Lung (tissue), 17 donors: ENCODE measurements at places on chromosomes 3 and 15. TPM values are rescaled to one million over a fixed set of nuclear protein-coding genes. Genes with fewer than 3 reads are reported as not detected.

EPHA3 gene
- total RNA-seq = 2.5 TPM

SLTM gene
- total RNA-seq = 164 TPM

CLDN16 gene
- total RNA-seq = 2.0 TPM

C3orf80 gene
- total RNA-seq = 0.91 TPM

CFAP100 gene
- 31.9 TPM for total RNA-seq

ATP13A4 gene
- 114 TPM for total RNA-seq

SNURF gene
- total RNA-seq = 3.9 TPM

KLHDC8B gene
- total RNA-seq = 29.6 TPM

BFSP2 gene
- total RNA-seq = not detected

KIF15 gene
- total RNA-seq = 4.0 TPM

TMEM40 gene
- total RNA-seq = 2.0 TPM
